ENCODE measurements at places on chromosomes 7 and 10. TPM values are rescaled to one million over a fixed set of nuclear protein-coding genes. Genes with fewer than 3 reads are reported as not detected.

GRCh38 chr7:159009951-159010350, 134.7 kb downstream of the VIPR2 start:
- DNase-seq: no peak

DNA sequence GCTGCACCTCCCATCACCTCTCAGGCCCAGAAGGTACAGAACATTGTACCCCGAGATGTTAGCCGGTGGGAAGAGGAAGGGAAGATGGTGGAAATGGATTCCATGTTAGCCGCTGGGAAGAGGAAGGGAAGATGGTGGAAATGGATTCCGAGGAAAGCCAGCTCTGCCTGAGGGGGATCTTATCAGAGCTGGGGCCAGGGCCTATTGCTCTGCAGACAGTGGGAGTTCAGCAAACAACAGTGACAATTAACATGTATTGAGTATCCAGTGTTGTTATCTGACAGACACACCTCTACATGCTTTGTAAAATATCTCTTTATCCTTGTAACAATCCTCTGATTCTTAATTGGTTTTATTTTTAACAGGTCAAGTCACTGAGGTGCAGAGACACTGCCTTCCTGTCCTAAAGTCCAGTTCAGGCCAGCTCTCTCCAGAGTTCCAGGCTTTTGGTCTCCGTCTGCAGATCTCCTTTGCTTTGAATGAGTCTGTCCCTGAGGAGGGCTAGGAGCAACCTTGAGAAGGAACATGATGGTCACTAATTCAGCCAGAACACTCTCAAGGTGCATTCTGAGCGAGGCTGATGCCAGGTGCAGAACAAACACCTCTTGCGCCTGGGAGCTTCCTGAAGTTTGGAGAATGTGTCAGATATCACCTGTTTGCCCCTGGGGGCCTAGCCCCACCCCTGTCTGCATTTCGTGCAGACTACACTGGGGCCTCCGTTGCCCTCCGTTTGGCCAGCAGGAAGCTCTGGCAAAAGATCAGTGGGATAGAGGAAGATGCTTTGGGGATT, 82.4 kb upstream of the PODXL start:
- no peak for DNase-seq

GRCh38 chr7:119974972-119975371, 298.0 kb upstream of the KCND2 start:
- no peak for DNase-seq

The VPS26A gene
- polyA plus RNA-seq: 23.1 TPM

GRCh38 chr7:44678101-44678470, 70.6 kb upstream of the ZMIZ2 start:
- DNase-seq: no peak

The CD36 gene
- 2.4 TPM for polyA plus RNA-seq

DNA sequence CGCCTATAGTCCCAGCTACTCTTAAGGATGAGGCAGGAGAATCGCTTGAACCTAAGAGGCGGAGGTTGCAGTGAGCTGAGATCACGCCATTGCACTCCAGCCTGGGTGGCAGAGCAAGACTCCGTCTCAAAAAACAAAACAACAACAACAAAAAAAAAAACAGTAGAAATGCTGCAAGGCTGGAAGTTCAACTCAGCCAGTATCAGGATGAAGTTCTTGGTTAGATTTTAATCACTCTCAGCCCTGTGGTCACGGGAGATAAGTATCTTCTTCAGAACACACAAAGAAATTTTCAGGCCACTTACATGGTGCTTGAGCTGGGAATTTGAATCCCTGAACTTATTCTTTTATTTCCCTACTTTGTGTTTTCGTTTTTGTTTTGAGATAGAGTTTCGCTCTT, 120.4 kb downstream of the MARCHF5 start:
- DNase-seq: no peak

DNA sequence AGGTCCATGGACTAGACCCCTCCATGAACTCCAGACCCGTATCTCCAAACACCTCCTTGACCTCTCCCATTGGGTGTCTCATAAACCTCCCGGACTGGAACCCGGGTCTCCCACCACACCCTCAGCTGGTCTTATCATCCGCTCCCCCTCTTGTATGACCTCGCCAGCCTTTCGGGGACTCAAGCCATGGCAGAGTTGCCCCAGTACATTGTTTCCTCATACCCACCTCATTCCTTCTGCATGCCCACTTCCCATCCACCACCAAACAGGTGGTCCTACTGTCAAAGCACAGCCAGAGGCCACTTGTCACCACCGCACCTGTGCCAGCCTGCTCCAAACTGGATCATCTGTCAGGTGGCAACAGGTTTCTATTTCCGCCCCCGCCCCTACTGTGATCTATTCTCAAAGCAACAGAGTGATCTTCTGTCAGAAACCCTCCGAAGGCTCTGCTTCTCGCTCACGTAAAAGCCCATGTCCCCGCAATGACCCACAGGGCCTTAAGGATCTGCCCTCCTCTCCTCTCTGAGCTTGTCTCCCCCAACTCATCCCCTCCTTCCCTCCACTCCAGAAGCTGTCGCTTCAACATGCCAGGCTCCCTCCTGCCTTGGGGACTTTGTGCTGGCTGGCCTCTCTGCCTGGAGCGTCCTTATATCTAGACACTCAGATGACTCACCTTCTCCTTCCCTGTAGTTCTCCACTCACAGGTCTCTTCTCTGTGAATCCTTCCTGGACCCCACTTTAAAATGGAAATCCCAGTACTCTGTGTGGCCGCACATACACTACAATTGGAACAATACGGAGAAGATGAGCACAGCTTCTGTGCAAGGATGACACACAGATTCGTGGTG, 22.8 kb upstream of the PRKAG2 start:
- DNase-seq: no peak

- no peak for DNase-seq
These were observed 57.9 kb upstream of the FAM133B start for GRCh38 chr7:92648067-92648466.

The VGF gene
- not detected for polyA plus RNA-seq
